GM23338 (cell line): ENCODE measurements at places on chromosomes 13 and 19. TPM values are rescaled to one million over a fixed set of nuclear protein-coding genes. Genes with fewer than 3 reads are reported as not detected.

ZNF441 gene
- total RNA-seq: 0.52 and 1.1 TPM in 2 replicates

NLRP11 gene
- total RNA-seq: not detected in 2 replicates

DNA sequence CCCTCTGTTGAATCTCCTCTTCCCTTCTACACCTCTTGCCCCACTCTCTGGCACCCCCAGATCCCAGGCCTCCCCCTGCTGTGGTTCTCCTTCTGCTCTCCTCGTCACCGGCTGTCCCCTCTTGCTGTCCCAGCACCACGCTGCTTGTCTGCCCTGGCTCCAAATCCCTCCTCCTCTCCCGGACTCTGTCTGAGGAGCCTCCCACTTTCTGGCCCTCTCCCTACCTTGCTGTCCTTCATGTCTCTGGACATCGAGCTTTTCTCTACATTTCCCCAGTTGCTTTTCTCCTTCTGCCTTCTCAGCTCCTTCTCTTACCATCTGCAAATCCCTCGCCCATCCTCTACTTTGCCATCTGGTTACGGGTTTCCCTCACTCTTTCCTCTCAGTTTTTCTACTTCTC lies 1.2 kb downstream of the ZNF347 start:
- peak; percentile 42 for DNase-seq

GIPC3 gene
- 0.59 and 1.6 TPM in 2 replicates for total RNA-seq

ZNF653 gene
- total RNA-seq: 4.9 and 5.3 TPM in 2 replicates

DNA sequence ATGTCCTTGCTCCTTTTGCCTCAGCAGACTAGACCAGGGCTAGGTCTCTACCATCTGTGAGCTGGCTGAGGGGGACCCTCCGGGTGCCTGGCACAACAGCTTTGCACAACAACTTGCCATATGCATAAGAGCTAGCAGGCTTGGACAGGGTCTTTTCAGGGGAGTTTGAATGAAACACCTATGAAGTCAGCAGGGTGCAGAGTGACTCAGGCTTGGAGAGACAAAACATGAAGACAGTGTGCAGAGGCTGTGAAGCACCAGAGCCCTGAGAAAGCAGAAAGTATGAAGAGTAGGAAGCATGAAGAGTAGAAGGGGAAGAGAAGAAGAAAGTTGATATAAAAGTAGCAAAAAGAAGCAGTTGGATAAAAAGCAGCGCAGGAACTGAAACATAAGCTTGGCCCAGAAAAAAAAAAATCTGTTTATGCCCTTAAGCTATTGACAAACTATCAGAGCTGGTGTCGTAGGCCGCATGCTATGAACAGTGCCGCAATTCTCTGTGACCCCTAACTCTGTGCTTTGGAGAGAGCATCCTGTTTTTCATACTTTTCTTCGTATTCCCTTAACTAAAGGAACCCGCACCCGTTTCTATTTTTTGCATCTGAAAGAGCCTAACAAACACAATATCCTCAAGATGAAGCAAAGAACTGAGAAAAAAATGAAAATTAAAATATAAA lies 52.7 kb upstream of the FAM216B start:
- no peak for DNase-seq

- DNase-seq: peak; percentile 89
Observed at GRCh38 chr13:99617474-99618255, 116.4 kb downstream of the TM9SF2 start.

DNA sequence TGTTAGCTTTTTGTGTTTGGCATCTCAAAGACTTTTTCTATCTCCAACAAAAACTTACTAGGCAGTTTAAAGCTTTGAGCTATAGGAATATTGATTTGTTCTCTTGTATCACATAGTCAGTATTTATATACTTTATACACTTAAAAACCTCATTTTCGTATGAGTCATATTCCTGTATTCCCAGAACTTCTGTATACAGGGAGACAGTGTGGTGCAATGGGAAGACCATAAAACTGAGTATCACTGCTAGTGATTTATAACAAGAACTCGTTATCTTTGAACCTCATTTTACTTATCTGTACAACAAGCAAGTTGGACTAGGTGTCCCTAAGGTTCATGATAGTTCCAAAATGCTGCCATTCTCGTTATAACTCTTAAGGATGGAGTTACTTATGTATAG lies 6.3 kb downstream of the GPR180 start:
- no peak for DNase-seq

DNA sequence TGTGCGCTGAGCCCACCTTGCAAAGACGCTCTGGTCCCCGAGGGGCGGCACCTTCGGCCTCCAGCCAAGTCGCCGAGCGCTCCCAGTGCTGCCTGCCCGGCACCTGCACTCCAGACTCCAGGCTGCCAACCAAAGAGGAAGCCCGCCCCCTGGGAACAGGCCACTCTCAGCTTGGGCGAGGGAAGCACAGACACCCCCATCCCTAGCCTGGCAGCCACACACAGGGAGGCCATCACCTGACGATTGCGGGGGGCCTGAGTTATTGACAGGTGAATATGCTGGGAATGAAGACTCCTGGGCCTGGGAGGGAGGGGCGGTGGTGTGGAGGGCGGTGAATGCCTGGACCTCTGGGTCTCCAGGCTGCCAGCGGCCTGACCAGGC lies 10.3 kb upstream of the ZNF492 start:
- DNase-seq: no peak

TMEM255B gene
- total RNA-seq: 0.69 and 0.82 TPM in 2 replicates

DNA sequence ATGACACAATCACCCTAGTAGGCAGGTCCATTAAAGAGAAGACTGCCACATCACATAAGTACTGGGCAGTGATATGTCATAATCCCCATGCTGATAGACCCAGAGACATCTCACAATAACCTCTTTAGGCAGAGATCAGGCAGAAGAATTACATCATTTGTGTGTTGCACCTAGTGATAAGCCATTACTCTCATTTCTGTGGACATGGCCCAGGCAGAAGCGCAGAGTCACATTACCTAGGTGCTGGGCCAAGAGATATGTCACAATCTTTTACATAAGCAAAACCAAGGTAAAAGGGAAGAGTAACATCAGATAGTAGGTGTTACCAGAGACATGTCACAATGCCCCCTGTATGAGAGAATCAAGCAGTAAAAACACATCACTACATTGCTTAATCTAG lies 71.9 kb downstream of the ZNF726 start:
- DNase-seq: no peak

DNA sequence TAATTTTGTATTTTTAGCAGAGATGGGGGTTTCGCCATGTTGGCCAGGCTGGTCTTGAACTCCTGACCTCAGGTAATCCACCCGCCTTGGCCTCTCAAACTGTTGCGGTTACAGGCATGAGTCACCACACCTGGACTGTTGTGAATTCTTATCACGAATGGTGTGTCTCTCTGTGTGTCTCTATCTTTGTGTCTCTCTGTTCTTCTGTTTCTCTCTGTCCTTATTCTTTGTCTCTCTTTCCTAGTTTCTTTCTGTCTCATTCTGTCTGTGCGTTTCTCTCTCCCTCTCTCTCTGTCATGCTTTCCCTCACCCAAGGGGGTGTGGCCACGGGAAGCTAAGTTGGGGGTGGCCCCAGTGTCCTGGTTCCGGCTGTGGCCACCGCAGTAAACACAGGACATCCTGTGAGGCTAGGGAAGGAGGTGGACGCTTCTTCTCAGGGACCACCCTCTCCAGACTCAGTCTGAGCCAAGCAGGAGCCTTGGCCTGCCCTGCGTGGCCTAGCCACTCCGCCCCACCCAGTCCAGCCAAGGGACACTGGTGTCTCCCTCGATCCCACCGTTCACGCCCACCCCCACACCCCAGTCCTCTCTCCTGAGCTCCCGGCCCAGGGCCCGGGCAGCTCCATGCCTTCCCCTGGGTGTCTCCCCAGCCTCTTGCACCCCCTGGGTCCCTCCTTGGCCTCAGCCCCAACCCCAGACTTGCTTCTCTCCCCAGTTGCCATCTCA lies 3.9 kb upstream of the PRX start:
- no peak for DNase-seq

CEACAM3 gene
- total RNA-seq: not detected in 2 replicates

CGB2 gene
- total RNA-seq: not detected in 2 replicates

DNA sequence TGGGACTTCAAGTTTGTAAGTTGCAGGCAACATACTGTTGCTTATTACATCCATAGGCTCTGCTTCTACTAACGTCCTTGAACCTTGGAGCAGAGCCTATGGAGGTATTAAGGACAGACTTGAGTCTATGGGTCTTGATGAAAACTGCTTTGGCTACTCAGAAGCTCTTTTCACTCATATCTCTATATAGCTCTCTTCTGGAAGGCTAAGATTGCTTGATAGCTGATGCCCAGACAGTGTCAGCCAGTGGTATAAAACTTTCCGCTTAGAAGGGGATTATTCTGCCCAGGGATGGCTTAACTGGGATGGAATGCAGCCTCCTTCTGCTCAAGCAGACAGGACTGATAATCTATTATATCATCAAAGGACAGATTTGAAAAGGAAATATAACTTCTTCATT lies 25.6 kb upstream of the ESD start:
- no peak for DNase-seq

ZNF112 gene
- 4.2 and 4.6 TPM in 2 replicates for total RNA-seq

DNA sequence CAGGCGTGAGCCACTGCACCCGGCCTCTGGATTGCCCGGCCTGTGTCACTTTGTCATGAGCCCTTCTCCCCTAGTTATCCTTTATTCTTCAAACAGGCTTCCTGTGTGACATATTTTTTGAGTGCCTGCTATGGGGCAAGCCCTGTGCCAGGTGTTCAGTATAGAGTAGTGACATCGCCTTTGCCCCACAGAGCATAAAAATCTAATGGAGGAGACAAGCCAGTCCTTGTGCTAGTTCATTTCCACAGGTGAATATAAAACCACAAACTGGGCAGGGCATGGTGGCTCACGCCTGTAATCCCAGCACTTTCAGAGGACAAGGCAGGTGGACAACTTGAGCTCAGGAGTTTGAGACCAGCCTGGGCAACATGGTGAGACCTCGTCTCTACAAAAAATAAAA lies 43.2 kb downstream of the BBC3 start:
- DNase-seq: no peak

DNA sequence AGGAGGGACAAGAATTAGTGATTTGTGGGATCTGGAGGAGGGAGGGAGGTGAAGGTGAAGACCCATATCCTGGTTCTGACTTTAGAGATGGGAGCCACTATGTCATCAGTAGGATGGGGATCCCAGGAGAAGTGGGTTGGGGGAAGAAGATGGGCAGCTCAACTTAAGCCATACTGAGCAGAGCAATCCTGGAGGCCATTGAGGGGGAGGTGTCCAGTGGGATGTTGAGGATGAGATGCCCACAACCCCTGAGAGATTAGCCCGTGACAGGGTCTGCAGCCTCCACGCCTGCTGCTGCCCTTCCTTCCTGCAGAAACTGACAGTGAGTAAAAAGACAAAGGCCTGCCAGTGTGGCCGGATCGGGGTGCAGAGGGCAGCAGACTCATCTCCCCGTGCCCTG lies 11.2 kb upstream of the SIGLEC6 start:
- no peak for DNase-seq

GRCh38 chr13:63367522-63368198 lies 1952.0 kb upstream of the PCDH20 start:
- DNase-seq: no peak

IFI30 gene
- 17.1 and 27.4 TPM in 2 replicates for total RNA-seq

C5AR2 gene
- 0.28 TPM in 1 of 2 replicates, not detected in the other for total RNA-seq

CABP5 gene
- total RNA-seq: not detected in 2 replicates

ZNF787 gene
- 35.3 and 44.6 TPM in 2 replicates for total RNA-seq

NPAS1 gene
- 5.0 and 5.6 TPM in 2 replicates for total RNA-seq

- DNase-seq: no peak
Observed at GRCh38 chr13:28830580-28830979, 10.4 kb downstream of the MTUS2 start.
